EH (cell line): ENCODE measurements at places on chromosomes 2 and 18.

- no peak for DNase-seq
These were observed 256.9 kb downstream of the NDUFA10 start for GRCh38 chr2:239768031-239768790.

GRCh38 chr2:14583802-14584201 is 48.7 kb upstream of the LRATD1 start:
- no peak for DNase-seq

DNA sequence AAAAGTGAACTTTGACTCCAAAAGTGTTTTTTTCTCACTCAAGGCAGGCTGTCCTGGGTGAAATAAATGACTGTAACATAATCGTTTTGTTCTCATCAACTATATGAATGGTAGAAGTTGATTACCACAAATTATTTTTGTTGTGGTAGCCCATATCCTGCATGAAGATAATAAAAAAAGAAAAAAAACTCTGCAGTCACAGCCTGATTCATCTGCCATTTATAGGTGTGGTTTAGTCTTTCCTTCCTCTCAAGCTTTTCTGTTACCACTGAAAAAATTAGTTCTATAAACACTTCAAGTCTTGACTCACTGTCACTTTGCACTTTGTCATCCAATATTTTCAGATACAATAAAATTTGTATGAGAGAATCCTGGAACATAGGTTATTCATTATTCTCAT is 522.0 kb downstream of the PLCL1 start:
- peak; percentile 47 for DNase-seq

- DNase-seq: peak; percentile 81
These were observed 57.6 kb downstream of the SLC4A3 start for GRCh38 chr2:219684721-219685689.

GRCh38 chr2:69490486-69490885 is 53.3 kb upstream of the NFU1 start:
- no peak for DNase-seq

DNA sequence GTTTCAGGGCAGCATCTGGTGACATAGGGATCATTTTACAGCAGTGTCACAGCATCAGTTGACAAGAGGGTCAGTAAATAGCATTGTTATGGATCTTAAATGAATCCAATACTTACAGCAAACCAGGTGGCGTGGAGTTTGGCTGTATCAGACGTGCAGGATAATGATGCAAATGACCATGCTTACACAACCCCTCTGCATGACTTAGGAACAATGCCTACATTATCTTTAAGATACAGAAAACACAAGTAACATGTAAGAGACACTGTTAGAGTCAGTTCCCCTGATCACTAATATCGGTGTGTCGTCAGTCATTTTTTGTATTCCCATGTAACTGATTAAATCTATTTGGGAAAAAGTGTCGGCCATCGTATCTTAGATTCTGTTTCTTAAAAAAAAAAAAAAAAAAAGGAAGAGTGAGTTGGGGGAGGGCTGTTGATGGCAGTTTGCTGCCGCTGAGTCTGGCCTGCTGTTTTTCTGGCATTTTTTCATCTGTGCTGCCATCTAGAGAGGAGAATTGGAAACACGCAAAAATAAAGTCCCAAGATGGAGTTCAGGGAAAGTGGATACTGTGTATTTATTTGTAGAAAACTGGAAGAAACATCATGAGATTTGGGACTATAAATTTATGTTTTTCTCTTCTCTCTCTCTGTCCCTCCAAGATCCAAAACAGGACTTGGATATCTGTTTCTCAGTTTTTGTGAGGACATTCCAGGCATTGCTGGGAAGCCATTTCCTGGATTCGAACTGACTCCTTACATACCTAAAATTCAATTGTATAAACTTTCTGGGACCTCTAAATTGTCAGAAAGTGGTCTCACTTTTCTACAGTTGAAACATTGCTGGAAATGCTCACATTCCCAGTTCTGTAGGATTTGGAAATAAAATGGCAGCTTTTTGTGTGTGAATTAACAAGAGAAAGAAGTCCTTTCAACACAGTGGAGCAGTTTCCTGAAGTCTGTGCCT is 60.3 kb upstream of the AGPS start:
- DNase-seq: peak; percentile 82

DNA sequence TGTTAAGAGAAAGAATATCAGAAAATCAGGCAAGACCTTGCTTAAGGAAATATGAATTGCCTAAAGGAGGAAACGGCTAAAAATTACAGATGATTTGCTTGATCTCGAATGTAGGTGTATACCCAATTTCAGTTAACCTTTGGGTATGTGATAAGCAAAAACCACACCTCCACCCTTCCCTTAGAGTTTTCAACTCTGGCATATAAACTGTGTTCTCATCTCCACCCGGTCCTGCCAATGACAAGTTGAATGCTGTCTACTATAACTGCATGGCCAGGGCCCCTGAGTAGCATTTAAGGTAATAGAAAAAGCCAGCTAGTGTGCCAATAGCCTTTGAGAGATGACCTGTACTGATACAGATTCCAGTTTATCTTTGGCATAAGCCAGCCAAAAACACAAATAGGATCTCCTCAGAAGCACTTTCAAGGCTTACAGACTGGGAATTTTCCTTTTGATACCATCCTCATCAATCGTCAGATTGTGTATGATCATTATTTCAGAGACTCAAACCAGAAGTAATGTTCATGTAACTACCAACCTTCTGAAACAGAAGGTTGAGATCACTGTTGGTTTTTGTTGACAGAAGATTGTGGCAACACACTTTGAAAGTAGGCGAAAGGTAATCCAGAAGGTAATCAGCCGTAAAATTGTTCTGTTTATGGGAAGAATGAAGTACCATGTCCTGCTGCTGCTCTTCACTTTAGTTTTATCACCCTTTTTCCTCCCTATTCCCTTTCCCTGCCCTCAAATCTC is 163.1 kb downstream of the GFPT1 start:
- DNase-seq: no peak

DNA sequence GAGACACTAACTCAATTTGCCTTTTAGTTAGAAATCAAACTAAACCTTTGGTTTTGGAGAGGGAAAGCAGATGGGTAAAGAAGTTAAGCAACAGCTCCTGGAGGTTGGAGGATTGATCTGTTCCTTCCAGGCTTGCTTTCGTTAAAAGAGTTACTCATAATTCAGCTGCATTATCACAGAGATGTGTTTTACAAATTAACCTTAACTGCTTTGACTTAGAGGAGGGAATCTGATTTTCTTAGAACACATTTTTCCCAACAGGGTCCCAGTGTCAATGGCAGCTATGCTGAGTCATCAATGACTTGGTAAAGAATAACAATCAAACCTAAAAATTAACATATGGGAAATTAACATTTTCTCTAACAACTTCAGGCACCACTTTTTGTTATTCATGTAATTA is 113.4 kb downstream of the COPS8 start:
- peak; percentile 65 for DNase-seq

DNA sequence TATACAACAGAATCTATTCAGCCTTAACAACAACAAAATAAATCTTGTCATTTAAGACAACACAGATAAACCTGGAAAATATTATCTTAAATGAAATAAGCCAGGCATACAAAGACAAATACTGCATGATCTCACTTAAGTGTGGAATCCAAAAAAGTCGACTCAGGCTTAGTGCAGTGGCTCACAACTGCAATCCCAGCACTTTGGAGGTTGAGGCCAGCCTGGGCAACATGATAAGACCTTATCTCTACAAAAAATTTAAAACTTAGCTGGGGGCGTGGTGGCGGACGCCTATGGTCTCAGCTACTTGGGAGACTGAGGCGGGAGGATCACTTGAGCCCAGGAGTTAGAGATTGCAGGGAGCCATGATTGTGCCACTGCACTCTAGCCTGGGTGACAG is 75.2 kb upstream of the RNU4ATAC start:
- no peak for DNase-seq

GRCh38 chr18:54052732-54053429 is 171.6 kb downstream of the MBD2 start:
- no peak for DNase-seq

DNA sequence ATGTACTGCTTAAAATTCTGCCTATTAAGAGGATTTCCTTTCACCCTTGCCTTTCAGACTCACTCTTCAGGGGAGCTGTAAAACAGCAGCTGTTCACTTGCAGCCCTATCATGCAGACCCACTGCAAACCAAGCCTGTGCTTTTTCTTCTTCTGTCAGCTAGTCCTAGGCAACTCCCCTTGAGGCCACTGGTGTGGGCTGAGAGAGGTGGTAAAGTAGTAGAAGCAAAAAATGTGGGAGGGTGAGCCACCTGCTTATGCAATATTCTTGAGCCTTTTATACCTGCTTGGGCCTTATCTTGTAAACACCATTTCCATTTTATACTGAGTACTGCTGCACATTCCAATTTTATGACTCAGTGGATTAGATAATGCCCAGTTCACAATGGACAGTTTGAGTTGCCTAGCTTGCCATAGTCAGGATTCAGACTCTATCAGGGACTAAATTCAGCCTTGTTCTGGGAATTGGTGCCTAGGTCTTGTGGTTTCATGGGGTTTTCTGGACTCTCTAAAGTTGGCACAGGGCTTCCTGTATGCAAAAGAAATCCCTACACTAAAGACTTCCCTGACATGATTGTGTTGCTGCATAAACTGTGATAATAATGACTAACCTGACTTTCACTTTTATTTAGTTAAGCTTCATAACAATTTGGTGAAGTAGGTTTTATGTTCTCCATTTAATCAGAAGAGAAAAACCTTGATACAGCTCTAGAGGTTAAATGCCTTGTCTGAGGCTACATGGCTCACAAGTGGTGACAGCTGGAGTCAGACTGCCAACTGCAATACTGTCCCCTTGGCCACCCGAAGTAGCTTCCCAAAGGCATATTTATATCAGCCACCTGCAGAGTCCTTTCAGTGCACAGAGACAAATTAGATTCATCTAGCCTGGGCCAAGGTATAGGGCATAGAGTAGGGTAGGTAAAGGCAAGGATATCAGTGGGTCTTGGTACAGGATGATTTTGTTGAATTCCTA is 47.4 kb upstream of the KDM3A start:
- peak; percentile 27 for DNase-seq

GRCh38 chr2:136310005-136310495 is 192.1 kb upstream of the CXCR4 start:
- DNase-seq: no peak

GRCh38 chr2:129721846-129722245 is 257.6 kb upstream of the RAB6C start:
- no peak for DNase-seq

DNA sequence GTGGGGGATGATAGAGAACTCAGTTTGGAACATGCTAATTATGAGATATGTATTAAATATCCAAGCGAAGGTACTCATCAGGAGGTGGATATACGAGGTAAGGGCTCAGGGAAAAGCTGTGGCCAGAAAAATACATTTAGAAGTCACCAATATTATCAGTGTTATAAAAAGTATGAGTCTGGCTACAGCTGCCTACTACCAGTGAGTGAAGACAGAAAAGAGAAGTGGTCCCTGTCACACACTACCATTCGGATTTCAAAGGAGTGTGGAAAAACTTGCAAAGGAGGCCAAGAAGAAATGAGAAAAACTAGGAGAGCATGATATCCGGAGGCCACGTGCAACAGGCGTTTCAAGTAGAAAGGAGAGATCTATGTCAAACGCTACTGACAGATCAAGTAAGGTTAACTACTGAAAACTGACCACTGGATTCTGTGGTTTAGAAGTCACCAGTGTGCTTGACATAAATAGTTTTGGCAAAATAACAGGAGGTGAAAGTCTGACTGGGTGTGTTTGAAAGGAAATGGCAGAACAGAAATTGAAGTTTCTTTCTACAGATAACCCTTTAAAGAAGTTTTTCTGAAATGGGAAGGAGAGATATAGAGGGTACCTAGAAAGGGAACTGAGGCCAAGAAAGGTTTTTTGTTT is 118.7 kb upstream of the DNMT3A start:
- no peak for DNase-seq

DNA sequence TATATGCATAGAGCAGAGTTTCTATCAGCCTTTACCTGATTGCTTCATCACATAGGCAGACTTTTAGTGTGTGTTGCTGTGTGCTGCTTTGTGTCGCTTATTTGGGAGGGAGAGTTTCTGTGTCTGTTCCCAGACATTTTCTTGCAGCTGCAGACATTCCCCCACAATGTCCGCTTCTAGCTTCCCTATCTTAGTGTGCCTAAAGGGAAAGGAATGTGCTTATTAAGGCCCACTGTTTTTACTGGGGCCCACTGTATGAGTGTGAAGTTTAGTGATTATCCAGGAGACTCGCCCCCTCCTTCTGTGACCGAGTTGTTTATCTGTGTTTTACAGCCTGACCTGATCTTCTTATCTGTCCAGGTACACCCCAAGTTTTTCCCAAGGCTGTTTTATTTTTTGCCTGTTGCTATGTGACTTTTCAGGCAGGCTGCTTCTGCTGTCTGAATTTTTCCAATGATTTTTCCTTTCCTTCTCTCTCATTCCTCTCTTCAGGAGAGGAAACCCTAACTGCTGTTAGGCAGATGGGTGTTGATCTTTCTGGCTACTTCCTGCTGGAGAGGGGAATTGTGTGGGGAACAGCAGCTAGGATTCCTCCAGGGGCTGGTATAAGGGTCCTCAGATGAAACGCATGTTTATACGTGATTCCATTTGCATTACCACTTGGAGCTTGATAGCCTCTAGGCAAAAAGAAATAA is 47.6 kb downstream of the STK17B start:
- peak; percentile 80 for DNase-seq

- no peak for DNase-seq
These were observed 25.6 kb downstream of the ZNF407 start for GRCh38 chr18:74623047-74623816.

GRCh38 chr18:73975266-73975665 is 172.4 kb downstream of the FBXO15 start:
- peak; percentile 38 for DNase-seq

DNA sequence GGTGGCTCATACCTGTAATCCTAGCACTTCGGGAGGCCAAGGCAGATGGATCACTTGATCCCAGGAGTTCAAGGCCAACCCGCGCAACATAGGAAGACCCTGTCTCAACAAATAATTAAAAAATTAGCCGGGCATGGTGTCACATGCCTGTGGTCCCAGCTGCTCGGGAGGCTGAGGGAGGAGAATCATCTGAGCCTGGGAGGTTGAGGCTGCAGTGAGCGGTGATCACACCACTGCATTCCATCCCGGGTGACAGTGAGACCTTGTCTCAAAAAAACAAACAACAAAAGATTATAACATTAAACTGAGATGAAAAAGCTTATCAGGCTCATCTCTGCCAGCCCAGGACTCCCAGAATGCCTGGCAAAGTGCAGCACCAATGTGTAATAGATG is 50.5 kb downstream of the PAPOLG start:
- no peak for DNase-seq

DNA sequence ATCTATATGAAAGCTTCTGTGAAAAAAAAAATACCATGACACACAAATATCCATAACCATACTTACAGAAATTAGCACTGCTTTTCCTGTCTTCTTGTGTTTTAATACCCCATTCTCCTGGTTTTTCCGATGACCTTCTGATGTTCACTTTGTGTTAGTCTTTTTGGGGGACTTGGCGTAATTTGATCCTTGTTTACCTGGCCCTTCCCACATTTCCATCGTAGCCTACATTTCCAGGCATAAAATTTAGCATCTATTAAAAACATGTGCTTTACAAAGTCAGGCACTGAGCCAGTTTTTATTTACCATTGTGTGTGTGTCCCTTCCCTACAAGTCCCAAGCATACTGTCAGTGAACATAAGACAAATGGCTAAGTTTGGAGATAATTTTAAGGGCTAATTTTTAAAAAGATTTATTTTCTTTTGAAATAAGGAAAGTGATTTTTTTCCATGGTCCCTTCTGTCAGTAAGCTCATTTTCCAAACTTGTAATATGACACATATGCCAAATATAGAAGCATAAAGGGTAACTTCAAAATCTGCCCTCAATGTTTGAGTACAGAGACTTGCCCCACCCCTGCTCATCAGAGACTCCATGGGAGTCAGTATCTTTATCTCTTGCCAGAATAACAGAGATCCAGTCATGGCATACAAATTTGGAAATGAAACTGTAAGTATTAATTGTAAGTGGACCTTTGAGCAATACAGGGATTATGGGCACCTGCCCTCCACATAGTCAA is 27.3 kb downstream of the SESTD1 start:
- peak; percentile 11 for DNase-seq

- peak; percentile 62 for DNase-seq
These were observed 148.7 kb downstream of the AGAP1 start for GRCh38 chr2:235642446-235643098.
